ENCODE measurements at places on chromosomes 7 and 10. TPM values are rescaled to one million over a fixed set of nuclear protein-coding genes. Genes with fewer than 3 reads are reported as not detected.

GRCh38 chr7:157467496-157468212 lies 130.8 kb downstream of the DNAJB6 start:
- no peak for DNase-seq

The TLL2 gene
- 0.44 TPM for total RNA-seq

- no peak for DNase-seq
Observed at GRCh38 chr10:99292159-99292558, 37.0 kb upstream of the CNNM1 start.

DNA sequence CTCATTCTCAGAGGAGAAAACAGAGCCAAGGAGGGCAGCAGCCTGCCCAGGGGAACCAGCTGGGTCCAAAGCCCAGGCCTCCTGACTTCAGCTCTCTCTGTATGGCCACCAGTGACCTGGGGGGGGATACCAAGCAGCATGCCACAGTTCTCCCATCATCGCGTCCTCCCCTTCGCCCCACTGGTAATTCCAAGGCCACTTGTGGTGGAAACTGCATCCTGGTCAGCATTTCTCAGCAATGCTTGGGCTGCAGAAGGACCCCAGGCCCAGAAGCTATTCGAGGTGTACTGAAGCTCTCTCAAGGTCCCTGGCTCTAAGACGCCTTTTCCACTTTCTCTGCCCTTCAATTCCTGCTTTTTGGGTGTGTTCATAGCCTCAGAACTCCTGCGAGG lies 27.1 kb downstream of the BTBD16 start:
- no peak for DNase-seq

The IDI2 gene
- total RNA-seq: not detected

DNA sequence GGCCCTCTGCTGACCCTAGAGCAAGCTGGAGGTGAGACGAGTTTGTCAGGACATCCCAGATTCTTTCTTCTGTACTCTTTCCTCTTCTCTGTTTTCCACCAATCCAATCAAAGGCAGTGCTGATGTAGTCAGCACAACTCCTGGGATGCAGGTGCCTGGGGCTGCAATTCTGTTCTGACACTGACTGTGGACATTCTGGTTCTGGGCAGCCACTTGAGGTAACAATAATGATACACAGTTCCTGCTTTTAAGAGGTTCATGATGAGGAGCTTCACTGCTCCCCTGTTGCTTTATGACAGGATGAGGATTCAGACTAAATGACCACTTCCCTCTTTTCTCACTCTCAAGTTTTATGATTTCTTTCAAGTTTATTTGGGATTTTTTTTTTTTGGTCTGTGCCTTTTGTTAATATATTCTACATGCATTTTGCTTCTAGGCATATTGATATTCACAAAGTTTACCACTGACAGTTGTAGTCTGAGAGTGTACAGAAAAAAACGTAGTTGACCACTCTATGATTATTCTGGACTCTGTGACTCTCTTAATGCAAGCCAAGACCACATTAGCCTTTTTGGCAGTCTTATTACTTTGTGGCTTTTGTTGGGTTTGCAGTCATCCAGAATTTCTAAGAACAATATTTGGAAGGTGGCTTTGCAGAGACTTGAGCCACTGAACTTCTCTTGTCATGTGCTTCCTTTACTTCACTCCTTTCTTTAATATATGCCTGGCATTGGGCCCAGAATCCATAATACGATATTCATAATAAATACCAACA lies 247.6 kb downstream of the AUTS2 start:
- no peak for DNase-seq

DNA sequence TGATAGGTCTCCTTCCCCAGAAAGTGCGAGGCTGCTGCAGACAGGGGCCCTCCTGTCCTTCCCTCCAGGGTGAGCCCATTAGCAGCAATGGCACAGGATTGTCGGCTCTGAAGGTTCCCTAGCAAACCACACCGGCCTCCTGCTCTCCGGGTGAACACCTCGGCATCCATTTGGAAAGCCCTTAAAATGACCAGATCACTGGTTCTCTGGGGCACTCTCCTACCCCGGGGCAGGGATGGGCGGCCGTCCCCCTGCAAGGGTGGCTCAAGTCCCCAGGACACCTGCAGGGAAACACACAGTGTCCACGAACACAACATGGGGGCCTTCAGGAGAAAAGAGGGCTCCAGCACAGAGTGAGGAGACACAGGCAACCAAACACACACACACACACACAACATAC lies 459.1 kb downstream of the PTPRN2 start:
- DNase-seq: no peak

The MYL10 gene
- total RNA-seq: 0.17 TPM

GRCh38 chr7:29341156-29341555 lies 146.6 kb downstream of the CHN2 start:
- no peak for DNase-seq
